ENCODE measurements at places on chromosomes 13 and 19. TPM values are rescaled to one million over a fixed set of nuclear protein-coding genes. Genes with fewer than 3 reads are reported as not detected.

The JSRP1 gene
- 0.56 TPM for total RNA-seq

The FBN3 gene
- total RNA-seq = 118 TPM

The CHST8 gene
- 3.8 TPM for total RNA-seq

The RPS5 gene
- 1,014 TPM for total RNA-seq

The SCN1B gene
- total RNA-seq = 1.5 TPM

The TBXA2R gene
- 0.29 TPM for total RNA-seq

The CATSPERD gene
- total RNA-seq = not detected

Measured in endodermal cell (in vitro differentiated cells).